ENCODE measurements at places on chromosomes 4 and X.

DNA sequence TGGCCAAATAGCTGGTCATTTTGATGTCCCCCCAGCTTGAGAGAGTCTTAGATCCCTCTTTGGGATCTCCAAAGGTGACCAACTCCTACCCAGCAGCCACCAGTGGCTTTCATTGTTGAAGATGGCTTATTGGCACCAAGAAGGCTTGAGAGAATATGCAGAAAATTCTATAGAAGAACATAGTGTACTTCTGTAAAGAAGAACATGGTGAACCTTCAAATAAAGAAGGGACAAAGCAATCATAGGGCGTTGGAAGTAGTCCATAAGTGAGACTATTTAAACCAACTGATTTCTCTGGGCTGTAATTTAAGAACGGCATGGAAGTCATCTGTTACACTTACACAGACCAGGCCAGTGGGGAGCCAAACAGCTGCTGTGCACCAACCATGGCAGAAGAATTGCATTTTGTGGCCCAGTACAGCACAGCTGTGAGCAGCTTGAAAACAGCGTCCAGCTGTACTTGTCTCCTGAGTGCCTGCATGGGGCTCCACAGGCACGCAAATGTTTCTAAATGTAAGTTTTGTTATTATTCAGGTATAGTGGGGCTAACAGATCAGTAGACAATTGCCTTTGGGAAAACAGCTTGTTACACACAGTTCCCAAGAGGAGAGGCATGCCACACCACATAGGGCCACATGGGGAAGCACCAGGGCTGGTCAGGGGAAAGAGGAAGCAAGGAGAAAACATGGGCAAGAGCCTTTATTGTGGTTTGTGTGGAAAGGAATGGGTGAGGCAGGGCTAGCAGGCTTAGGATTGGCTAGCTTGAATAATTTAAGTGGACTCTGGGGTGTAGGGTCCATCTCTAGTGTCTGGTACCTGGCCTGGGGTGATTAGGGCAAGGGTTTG, 125.0 kb downstream of the ARHGAP6 start:
- DNase-seq, result no peak

GRCh38 chr4:55304303-55304702, 41.7 kb upstream of the SRD5A3 start:
- no peak for DNase-seq

GRCh38 chr4:154928640-154929257, 147.7 kb downstream of the RBM46 start:
- peak; percentile 61 for DNase-seq

DNA sequence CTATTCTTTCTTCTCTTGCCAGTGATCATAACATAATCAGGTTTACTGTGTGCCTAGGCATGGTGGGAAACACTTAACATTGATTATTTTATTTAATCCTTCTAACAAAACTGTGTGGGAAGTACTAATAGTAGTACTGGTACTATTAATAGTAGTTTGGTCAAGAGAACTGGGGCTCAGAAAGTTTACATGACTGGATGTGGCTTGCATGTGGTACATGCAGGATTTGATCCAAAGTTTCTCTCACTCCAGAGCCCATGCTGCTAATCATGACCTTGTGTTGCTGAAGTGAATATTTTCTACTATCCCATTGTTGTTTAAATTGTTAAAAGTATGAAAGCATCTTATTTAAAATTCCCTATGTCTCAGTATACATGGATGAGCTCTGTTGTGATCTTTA, 78.4 kb downstream of the TMEM164 start:
- no peak for DNase-seq

- DNase-seq, result no peak
Measured at GRCh38 chr4:96913441-96914080, 1073.7 kb downstream of the PDHA2 start.

DNA sequence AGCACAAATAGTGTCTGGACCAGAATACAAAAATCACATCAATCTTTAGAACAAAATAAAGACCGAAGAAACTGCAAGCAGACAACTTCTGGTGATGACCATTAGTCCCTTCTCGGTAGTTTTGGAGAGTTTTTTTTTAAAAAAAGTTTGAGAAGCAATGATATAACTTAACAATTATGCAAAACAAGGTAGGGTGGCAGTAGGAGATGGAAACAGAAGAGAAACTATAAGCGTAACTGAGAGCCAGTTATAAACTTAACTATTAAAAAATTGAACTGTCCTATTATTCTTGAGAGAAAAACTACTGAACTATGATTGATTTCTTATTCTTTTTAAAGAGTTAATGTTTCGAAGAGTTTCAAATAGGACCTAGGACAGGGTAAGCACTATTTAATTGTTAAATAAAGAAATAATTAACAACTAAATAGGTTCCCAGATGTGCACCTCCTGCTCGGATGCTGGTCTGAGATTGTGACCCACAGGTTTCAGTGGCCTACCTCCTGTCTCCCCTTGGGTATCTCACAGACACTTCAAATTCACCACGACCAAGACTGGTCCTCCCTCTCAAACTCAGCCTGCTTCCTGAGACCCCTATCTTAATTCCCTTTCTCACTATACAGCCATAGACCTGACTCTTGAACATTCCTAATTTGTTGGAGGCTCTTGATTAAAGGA, 81.3 kb downstream of the LEF1 start:
- no peak for DNase-seq

DNA sequence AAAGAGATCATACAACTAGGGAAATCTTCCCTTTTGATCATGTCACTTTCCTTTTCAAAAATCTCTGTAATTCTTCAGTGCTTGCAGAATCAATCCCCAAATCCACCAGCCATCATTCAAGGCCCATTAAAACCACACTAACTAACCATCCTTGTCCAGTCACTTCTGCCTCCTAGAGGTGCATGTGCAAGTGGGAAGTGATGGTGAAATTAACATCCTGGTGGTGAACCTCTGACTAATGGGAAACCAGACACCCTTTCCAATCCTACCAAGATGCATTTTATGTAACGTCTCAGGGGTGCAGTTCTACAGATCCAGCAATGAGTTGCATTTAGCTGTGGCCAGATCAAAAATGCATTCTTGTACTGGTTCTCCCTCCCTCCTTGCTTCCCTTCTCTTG, 341.8 kb downstream of the RAPGEF2 start:
- no peak for DNase-seq

DNA sequence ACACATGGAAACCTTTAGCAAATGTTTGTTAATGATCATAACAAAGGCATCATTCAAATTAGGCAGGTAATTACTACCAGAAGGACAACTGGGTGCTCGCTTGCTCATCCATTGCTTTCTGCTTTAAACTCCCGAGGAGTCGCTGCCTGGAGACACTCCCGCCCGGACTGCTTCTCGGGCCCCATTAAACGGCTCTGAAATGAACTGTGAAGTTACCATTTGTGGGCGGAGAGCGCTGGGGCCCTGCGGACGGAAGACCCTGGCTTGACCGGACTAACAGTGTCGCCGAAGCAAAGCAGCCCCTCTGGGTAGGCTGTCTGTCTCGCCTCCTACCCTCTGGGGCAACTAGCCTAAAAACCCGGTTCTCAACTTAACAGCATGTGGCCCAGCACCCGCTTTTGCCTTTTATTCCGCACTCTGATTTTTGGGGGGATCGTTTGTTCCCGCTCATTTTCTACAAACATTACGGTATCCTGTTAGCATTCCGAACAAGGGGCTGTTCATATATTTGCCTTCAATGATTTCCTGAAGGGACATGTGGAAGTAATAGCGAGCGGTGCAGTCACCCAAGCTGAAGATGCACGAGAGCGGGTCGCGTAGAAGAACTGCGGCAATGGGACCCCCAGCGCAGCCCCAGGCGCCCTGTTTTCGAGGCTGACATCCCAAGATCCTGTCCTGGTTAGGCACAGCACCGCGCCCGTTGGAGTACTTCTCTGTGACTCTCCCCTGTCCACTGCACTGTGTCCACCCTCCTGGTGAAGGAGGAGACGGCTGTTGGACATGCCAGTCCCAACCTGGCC, 1.6 kb upstream of the PDGFRA start:
- no peak for DNase-seq
